ENCODE measurements at places on chromosomes 1 and 21.

DNA sequence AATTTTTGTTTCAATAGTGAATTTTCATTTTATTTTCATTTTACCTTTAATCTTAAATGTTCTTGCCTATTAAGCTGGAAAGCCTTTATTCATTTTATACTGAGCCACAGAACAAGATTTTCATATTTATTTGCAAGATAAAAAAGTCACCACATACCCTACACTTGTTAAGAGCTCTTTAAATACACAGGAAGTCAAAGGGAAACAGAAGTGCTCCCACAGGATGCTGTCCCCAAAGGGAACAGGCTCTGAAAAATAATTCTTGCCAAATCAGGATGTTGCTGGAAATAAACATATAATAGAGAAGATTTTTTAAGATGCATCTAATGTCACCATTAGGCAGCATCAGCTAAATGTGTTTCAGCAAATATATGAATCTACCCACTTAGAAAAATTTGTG, 113.6 kb downstream of the VAV3 start:
- no peaks in the 10 kb centered on the region for H3K36me3 ChIP-seq
- H3K27me3 ChIP-seq = no peaks in the 10 kb centered on the region
- H3K27ac ChIP-seq = peak overlapping the region; percentile 35
- no peak overlapping the region for H3K4me3 ChIP-seq

GRCh38 chr1:165328136-165328535, 28.4 kb downstream of the LMX1A start:
- peaks cover 12% of the 10 kb centered on the region for H3K27me3 ChIP-seq
- no peak for DNase-seq
- H3K27ac ChIP-seq = no peak overlapping the region
- no peaks in the 10 kb centered on the region for H3K36me3 ChIP-seq

GRCh38 chr1:84254703-84255238, 46.7 kb upstream of the SAMD13 start:
- H3K27ac ChIP-seq = no peak overlapping the region
- no peaks in the 10 kb centered on the region for H3K4me1 ChIP-seq
- no peak overlapping the region for H3K4me3 ChIP-seq
- no peaks in the 10 kb centered on the region for H3K27me3 ChIP-seq

GRCh38 chr1:242405947-242406346, 118.5 kb downstream of the PLD5 start:
- H3K36me3 ChIP-seq = no peaks in the 10 kb centered on the region
- no peak overlapping the region for H3K27ac ChIP-seq
- H3K27me3 ChIP-seq = peaks cover 1% of the 10 kb centered on the region

DNA sequence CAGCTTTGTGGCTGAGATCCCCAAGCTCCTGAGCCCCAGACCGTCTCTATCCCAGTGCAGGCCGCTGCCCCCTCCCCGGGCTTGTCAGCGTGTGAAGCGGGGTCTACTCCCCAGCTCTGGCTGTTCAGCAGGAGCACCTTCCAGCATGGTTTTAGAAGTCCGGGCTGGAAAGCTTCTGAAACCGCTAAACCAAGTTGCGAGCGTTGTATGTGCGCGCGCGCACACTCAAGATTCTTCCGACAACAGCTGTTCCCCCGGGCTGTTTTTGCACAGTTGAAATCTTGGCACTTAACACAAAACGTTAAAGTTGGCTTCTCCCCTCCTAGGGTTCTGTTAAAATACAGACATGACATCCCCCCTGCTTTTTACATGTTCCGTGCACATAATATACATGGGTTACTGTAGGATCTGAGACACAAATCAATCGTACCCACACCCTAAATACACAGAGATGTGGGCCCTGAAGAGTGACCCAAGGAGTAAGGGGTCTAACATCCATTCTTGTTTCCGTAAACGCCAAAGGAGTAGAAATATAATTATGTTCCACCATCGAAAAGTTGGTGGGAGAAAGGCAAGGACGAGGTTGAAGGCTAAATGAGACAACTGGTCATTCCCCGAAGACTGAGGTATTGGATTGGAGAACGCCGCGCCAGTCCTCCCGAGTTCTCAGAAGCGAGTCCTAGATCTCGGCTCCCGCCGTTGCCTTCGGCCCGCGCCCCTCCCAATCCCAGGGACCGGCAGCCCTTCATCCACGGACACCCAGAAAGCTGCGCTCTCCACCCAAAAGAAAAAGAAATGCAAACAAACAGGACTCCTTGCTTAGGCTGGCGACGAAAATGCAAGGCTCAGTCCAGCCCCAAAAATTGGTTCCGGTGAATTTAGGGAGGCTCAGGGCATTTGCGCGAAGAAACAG, 1.3 kb downstream of the TBX15 start:
- peak overlapping the region; percentile 54 for H3K27ac ChIP-seq
- DNase-seq = no peak
- peak overlapping the region; percentile 70 for H3K4me3 ChIP-seq
- peaks cover 59% of the 10 kb centered on the region for H3K27me3 ChIP-seq
- H3K4me1 ChIP-seq = peaks cover 46% of the 10 kb centered on the region

Data from naive thymus-derived CD8-positive, alpha-beta T cell (primary cell).